Hippocampal formation (tissue), 2 donors: ENCODE measurements at places on chromosomes 1 and 21.

GRCh38 chr1:183842795-183843144 lies 37.9 kb downstream of the RGL1 start:
- no peak for DNase-seq

DNA sequence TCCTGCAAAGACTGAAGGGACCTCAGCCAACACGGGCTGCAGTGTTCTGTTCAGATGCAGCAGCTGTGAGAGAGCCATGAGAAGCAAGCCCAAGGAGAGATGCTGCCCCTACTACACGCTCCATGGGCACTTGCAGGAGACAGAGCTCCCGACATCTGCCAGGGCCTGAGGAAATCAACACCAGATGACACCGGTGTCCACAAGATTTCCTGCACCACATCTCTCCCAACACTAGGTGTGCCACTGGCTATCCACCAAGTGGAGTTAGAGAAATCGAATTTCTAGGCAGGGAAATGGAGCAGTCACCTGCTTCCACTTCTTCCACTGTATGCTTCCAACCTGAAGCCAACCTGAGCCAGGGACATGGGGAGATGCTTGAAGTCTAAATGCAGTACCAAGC lies 445.3 kb downstream of the RWDD3 start:
- DNase-seq: no peak

DNA sequence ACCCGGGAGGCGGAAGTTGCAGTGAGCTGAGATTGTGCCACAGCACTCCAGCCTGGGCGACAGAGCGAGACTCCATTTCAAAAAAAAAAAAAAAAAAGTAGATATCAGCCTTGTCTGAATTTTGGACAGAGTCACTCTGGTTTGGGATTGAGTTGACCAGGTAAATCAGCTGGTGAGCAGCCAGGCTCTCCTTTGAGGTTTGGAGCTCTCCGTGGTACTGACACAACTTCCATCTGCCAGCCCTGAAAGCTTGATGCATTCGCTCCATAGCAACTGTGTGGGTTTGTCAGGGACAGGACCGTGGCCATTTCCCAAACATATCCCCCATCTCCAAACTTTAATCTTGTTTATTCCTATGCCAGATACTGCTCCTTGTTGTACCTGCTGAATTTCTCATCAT lies 155.2 kb downstream of the DMRTA2 start:
- no peak for DNase-seq

- DNase-seq: no peak
These were observed 41.2 kb downstream of the PRAMEF20 start for GRCh38 chr1:13451399-13451965.

- DNase-seq: no peak
These were observed 306.4 kb downstream of the RPS6KC1 start for GRCh38 chr1:213357403-213357802.

- no peak for DNase-seq
These were observed 648.8 kb downstream of the PLA2G4A start for GRCh38 chr1:187477535-187477934.

DNA sequence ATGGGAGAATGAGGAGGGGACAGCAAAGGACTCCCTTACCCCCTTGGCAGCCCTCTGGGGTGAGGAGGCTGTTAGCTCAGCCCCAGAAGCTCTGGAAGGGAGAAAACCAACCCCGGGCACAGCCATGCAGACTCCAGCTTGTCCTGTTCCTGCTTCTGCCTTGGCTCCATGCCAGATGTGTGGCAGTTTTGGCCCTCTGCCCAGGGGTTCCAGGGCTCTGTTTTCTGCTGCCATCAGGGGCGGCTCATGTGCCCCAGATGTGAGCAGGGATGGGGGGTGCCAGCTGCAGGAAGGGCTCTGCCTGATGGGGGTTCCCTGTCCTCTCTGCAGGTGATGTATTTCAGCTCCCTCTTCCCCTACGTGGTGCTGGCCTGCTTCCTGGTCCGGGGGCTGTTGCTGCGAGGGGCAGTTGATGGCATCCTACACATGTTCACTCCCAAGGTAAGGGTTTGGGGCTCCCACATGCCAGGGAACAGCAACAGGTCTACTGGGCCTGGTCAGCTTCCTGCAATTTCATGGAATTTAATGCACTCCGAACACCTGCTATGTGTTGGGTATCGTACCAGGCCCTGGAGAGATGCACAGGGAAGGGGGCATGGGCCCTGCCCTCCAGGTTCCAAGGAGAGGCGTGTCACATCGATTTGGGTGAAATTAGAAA lies 26.1 kb downstream of the SLC6A17 start:
- DNase-seq: no peak

DNA sequence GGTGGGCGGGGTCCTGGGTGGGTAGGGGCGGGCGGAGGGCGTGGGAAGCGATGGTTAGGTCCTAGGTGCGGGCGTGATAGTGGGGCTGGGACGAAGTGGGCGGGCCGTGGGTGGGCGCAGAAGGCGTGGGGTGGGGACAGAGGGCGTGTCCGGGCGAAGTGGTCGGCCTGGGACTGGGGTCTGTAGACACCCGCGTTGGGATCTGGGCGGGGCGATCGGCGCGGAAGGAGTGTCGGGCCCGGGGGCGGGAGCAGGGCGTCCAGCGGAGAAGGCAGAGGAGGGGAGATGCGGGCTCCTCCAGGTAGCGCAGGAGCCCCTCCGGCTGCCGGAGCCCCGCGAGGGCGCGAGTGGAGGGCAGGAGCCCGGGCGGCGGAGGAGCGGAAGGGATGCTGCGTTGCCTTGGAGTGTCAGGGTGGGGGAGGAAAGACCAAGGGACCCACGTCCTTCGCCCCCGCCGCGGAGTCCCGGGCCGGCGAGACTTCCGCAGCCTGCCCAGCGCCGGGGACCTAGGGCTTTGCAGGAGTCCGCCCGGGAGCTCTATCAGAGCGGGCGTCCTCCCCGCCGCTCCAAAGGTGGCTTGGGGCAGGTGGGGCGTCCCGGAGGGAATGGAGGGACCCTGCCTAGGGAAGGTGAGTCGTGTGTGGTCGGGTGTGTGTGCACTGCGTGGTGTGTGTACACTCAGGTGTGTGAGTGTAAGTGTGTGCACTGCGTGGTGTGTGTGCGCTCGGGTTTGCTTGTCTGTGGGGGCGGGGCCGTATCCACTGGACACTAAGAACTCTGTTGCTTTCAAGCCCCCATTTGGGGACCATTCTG lies 27.0 kb upstream of the PRSS38 start:
- DNase-seq: no peak

DNA sequence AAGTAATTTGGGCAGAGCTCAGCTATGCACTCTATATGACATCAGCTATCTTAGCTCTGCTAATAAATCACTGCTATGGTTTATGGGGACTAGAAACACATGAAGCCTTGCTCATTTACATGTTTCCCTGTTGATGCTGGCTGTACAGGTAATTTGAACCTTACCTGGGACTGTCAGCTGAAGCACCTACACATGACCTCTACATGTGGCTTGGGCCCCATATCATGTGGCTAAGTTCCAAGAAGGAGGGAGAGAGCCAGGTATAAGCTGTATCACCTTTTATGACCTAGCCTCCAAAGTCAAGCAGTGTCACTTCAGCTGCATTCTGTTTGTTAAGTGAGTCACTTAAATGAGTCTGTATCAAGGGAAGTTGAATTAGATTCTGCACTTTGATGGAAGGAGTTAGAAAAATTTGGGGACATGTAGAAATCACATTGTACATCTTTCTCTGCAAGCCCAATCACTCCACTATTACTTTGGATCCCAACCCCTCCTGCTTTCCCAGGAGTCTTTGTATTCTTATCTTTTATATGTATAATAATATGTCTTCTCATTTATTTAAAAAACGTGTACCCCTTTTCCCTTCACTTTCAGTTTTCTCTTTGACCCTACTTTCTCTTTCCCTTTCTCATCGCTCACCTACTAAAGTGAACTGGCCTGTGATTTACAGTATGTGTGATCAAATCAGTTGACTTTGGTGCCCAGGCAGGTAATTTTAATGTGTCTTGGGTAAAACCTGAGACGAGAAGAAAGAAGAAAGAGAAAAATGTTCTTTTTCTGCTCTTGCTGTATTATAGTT lies 53.4 kb upstream of the PRKACB start:
- no peak for DNase-seq

DNA sequence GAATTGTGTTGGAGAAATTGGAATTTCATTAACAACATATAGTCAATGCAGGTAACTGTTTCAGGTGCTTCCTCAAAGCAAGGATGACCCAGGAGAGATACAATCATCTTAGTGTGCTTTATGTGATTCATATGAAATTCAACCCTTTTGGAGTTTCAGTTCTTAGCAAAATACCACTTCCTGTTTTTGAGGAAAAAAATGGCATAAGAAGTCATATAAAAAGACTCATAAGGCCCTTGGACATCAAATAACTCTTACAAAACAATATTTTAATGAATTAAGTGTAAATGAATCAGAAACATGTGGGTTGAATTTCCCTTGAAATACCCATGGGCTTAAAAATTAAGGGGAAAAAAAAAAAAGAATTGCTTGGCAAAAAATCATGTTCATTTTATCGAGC lies 926.6 kb downstream of the LTN1 start:
- no peak for DNase-seq

DNA sequence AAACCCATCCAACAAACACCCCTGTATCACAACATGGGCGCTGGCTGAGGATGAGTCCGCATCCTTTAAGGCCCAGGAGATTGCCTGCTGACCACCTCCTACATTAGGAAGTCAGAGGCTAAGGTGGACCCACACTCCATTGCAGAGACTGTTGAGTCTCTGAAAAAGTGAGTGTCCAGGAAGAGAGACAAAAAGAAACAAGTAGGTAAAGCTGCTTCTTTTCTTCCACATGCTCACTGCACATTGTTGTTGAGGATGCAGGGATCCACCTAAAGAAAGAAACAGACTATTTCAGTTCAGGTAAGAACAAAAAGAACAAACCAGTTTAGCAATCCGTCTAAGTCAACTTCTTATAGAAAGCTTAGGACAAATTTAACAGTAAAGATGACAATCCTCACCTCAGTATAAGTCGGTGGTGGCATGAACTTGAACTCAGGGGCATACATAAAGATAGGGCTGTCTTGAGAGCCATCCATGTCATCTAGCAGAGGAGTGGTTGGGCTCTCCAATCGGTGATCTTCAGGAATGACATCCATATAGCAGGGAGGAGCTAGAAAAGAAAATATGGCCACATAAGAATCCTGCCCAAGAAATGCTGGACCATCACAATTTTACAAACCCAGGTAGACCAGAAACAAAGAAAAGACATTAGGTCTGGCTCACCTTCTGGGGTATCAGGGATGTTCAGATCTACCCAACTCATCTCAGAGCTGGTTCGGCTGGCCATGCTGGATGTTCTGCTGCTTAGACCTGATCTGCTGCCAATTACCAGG lies 2.6 kb downstream of the TXNIP start:
- DNase-seq: no peak

- no peak for DNase-seq
These were observed 9.5 kb upstream of the ASCL5 start for GRCh38 chr1:201136355-201137023.

DNA sequence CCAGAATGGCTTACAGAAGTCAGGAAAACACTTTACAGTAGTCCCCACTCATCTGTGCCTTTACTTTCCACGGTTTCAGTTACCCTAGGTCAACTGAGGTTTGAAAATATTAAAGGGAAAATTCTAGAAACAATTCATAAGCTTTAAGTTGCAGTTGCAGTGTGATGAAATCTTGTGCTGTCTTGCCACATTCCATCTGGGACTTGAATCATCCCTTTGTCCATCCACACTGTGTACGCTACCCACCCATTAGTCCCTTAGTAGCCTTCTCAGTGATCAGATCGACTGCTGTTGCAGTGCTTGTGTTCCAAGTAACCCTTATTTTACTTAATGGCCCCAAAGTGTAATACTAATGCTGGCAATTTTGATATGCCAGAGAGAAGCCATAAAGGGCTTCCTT lies 30.5 kb downstream of the ZCCHC17 start:
- DNase-seq: no peak

DNA sequence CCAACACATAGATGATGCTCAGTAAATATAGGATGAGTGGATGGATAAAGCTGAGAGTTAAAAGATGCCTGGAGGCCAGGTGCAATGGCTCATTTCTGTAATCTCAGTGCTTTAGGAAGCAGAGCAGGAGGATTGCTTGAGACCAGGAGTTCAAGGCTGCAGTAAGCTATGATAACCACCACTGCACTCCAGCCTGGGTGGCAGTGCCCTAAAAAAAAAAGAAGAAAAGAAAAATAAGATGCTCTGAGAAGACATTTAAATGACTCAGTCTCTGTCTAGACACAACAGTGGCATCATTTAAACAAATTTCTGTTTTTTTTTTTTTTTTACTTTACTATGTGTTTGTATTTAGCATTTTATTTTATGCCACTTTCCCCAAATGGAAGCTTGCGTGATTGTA lies 25.3 kb upstream of the IL19 start:
- no peak for DNase-seq

DNA sequence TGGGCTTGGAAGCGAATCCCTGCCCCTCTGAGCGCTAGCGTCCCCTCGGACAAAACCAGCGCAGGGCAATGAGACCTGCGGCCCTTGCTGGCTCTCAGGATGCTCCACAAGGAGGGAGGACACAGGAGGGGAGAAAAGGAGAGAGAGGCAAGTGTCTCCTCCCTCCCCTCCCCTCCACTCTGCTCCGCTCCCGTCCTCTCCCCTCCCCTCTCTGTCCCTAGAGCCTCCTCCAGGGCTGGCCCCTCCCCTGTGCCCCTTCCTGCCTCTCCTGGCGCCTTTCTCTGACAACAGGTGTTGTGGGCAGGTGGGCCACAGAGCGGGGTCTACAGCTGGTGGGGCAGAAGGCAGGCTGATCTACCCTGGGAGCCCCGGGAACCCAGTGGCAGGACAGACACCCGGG lies 35.2 kb downstream of the TP73 start:
- DNase-seq: no peak

DNA sequence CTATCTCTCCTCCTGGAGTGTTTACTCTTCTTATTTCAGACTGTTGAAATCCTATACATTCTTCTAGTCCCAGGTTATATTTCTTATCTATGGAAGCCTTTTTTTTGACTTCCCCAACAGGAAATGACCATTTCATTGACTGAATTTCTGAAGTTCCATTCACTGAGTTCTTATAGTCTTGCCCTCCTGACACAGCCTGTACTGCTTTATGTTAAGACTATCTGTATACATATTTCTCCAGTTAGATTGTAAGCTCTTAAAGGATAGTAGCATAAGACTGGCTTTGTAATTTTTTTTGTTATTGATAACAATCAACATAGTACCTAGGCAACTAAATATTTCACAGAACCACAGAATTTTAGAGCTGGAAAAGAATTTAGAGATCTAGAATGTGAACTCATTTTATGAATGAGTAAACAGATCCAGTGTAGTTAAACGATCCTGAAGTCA lies 14.9 kb upstream of the MACF1 start:
- no peak for DNase-seq

DNA sequence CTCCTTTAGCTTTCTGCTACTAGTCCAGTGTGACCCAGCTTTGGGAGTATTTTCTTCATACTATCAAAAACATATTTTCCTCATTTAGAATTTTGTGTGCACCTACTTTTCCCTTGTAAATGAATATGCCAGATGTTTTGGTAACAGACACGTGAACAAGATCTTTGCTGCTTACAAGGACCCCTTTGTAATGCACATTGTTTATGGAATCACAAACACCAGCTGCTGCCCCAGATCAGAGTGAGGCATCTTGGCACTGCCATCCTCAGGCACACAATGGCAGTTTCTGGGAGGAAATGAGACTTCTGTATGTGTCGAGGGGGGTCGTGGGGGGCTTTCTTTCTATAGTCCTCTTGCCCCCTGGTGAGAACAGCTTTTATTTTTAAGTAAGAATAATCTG lies 115.7 kb downstream of the RGL1 start:
- peak; percentile 70 for DNase-seq

- DNase-seq: no peak
These were observed 55.6 kb upstream of the ACTL8 start for GRCh38 chr1:17699581-17699980.

- no peak for DNase-seq
These were observed 975.2 kb upstream of the B3GALT2 start for GRCh38 chr1:194161591-194161990.

GRCh38 chr1:109201123-109201703 lies 12.5 kb upstream of the SARS1 start:
- DNase-seq: peak; percentile 58
